ENCODE measurements at places on chromosomes 13 and 19. TPM values are rescaled to one million over a fixed set of nuclear protein-coding genes. Genes with fewer than 3 reads are reported as not detected.
A peak's percentile ranks its signal among the peaks of the same experiment; 100 is the strongest.

CEACAM20 gene
- not detected for total RNA-seq

TTC9B gene
- total RNA-seq: not detected

ZNF266 gene
- total RNA-seq: 54.2 TPM

EVI5L gene
- total RNA-seq: 27.7 TPM

- no peak for DNase-seq
- H3K4me3 ChIP-seq: no peak overlapping the region
- H3K36me3 ChIP-seq: no peaks in the 10 kb centered on the region
- no peaks in the 10 kb centered on the region for H3K27me3 ChIP-seq
- H3K4me1 ChIP-seq: no peaks in the 10 kb centered on the region
- H3K27ac ChIP-seq: no peak overlapping the region
These were observed 24.0 kb downstream of the UTP14C start for GRCh38 chr13:52048516-52048915.

- H3K27me3 ChIP-seq: no peaks in the 10 kb centered on the region
- H3K27ac ChIP-seq: no peak overlapping the region
- no peaks in the 10 kb centered on the region for H3K36me3 ChIP-seq
- no peak overlapping the region for H3K4me3 ChIP-seq
These were observed 34.4 kb downstream of the VSTM1 start for GRCh38 chr19:54029301-54029700.

- H3K36me3 ChIP-seq: no peaks in the 10 kb centered on the region
- H3K27ac ChIP-seq: no peak overlapping the region
- DNase-seq: no peak
- H3K4me3 ChIP-seq: no peak overlapping the region
- no peaks in the 10 kb centered on the region for H3K27me3 ChIP-seq
These were observed 238.6 kb upstream of the CSNK1A1L start for GRCh38 chr13:37344056-37344455.

DNA sequence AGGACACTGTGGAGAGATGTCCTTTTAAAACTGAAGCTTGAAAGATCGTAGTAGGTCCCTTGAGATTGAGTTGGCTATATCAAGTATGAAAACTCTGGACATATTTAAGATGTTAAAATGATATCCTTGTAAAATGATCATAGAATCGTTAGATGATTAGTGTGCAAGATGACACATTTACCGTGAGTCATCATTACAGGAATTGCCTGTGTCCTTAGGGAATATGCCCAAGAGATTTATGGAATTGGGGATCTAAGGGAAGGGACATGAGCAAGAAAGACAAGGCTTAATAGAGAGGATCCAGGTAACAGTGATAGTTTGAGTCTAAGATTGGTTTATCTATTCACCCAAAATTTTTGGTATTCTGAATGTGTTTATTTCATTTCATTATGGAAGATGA, 233.7 kb downstream of the GPC5 start:
- no peak overlapping the region for H3K27ac ChIP-seq
- H3K36me3 ChIP-seq: no peaks in the 10 kb centered on the region
- no peak overlapping the region for H3K4me3 ChIP-seq
- no peak for DNase-seq

- H3K4me1 ChIP-seq: no peaks in the 10 kb centered on the region
- no peak for DNase-seq
- H3K36me3 ChIP-seq: no peaks in the 10 kb centered on the region
- H3K27ac ChIP-seq: no peak overlapping the region
These were observed 38.1 kb downstream of the HTR2A start for GRCh38 chr13:46858776-46859175.

GRCh38 chr19:45607071-45608029, 5.3 kb upstream of the GPR4 start:
- H3K36me3 ChIP-seq: peaks cover 27% of the 10 kb centered on the region
- no peaks in the 10 kb centered on the region for H3K4me1 ChIP-seq
- peak; percentile 83 for DNase-seq
- no peak overlapping the region for H3K27ac ChIP-seq
- H3K4me3 ChIP-seq: peak overlapping the region; percentile 17
- peaks cover 10% of the 10 kb centered on the region for H3K27me3 ChIP-seq

DNA sequence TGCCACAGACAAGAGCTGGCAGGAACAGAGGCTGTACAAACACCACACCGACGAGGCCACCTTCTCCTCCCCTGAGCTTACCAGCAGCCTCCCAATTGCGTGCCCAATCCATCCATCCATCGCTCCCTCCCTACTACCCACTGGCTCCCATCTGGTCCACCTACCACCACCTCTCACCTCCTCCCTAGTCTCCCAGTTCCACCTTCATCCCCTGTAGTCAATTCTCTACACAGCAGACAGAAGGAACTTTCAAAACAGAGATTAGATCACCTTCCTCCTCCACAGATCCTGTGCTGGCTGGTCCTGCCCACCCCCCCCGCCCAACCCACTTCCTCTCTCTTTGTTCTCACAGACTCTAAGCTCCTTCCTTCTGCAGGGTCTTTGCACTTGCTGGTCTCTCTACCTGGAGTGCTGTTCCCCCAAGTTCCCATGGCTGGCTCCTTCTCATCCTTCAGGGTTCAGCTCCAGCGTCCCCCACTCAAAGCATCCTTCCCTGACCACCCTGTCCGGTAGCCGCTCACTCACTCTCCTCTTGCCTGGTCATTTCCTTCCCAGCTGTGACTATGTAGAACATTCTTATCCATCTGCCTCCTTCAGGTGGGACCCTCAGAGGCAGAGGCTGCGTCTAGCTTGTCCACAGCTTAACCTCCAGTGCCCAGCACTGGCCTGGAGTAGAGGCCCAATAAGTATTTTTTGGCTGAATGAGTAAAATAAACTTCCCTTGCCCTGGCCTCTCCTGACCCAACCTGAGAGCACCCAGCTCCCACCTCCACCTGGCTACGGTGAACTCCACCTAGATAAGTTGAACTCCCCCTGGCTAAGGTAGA, 23.0 kb downstream of the PIN1 start:
- no peak overlapping the region for H3K27ac ChIP-seq
- no peak for DNase-seq
- H3K36me3 ChIP-seq: no peaks in the 10 kb centered on the region
- H3K4me1 ChIP-seq: no peaks in the 10 kb centered on the region
- no peak overlapping the region for H3K4me3 ChIP-seq

Data from ascending aorta (tissue), 2 donors.